ENCODE measurements at places on chromosomes 4 and X. TPM values are rescaled to one million over a fixed set of nuclear protein-coding genes. Genes with fewer than 3 reads are reported as not detected.

DNA sequence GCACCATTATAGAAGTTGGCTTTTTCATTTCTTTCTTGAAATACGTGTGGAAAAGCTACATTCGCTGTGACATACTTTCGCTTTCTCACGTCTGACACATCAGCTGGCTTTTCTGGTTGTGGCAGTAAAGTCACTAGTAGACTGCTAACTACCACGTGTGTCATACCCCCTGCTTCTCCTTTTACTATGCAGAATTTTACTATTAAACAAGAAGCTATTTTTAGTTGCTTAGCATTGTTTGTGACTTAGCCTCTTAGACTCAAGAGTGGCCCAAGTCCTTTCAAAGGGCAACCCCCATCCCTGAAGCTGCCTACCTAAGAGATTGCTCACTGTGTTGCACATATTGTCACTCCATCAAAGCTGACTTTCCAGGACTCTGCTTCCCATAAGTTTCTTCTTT lies 2.1 kb upstream of the IL2 start:
- DNase-seq, result no peak

GRCh38 chr4:175705407-175705806 lies 106.7 kb downstream of the GPM6A start:
- no peak for DNase-seq

XAGE1A gene
- total RNA-seq, result not detected

- DNase-seq, result no peak
Observed at GRCh38 chr4:15847746-15848145, 69.6 kb downstream of the CD38 start.

GRCh38 chr4:53234669-53235068 lies 131.2 kb downstream of the SCFD2 start:
- no peak for DNase-seq

DNA sequence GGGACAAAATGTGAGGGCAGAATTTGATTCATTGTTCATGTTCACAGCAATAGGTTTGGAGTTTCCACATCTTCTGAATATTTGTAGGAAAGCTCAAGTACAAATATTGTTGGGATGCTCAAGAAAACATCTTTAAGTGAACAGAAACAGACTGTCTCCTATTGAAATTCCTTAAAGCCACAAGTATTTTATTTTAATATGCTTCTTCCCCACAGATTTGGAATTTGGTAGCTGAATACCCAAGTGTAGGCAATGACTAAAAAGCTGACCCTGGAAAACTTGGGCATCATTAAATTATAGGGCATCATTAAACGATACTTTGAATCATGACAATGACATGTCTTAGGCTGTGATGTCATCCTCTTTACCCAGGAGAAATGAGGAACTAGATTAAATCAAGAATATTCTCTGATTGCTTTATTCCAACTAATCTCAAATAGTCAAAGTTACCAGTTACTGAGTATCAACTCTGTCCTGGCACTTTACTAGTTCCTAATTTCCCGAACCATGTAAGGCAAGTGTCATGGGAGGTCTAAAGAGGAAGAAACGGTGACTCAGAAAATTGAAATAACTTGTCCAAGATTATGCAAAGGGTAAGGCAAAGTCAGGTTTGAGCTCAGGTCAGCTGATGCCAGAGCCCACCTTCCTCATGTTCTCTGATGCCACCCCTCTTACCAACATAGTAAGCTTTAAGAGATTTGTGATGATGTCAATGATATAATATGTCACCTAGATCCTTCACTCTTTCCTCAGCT lies 223.1 kb upstream of the LEF1 start:
- no peak for DNase-seq

CASP6 gene
- total RNA-seq, result 17.3 TPM

IL13RA1 gene
- total RNA-seq, result 110 TPM

RAP1GDS1 gene
- 16.7 TPM for total RNA-seq

- DNase-seq, result no peak
Observed at GRCh38 chr4:85738721-85739120, 263.8 kb downstream of the ARHGAP24 start.

DNA sequence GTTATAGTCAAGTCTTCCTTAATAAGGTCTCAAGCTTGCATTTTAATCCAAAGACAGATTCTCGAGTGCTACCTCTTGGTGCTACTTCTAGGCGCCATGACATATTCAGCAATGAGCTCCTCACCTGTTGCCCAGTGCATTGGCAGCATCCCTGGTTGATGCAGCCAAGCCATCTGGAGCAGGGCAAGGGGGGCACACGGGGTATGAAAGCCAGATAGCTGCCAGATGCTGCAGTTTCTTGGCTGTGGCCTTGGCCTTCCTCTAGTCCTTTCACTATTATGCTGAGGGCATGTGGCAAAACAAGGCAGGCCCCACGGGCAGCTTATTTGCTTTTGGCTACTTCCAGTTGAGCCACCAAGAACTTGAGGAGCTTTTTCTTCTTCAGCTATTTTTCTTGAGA lies 168.6 kb upstream of the PGRMC2 start:
- no peak for DNase-seq

- DNase-seq, result no peak
Observed at GRCh38 chrX:2584251-2585157, 83.7 kb upstream of the DHRSX start.

DNA sequence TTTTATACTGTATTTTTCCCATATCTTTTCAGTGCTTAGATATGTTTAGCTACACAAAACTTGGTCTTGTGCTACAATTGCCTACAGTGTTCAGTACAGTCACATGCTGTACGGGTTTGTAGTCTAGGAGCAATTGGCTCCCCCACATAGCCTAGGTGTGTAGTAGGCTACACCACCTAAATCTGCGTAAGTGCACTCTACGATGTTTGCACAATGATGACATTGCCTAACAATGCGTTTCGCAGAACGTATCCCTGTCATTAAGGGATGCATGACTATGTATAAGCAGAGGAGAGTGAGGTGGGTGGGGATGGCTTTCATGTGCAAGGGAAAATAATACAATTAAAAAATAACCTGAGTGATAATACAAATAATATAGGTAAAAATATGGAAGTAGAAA lies 131.4 kb downstream of the GBA3 start:
- DNase-seq, result no peak

GRCh38 chrX:69107747-69108401 lies 57.4 kb downstream of the PJA1 start:
- no peak for DNase-seq

Data from thoracic aorta (tissue), 2 donors.